ENCODE measurements at places on chromosomes 12 and 14.

- no peak for DNase-seq
Measured at GRCh38 chr12:89092297-89092696, 260.0 kb downstream of the DUSP6 start.

GRCh38 chr12:40137252-40137651 lies 31.4 kb upstream of the SLC2A13 start:
- no peak for DNase-seq

DNA sequence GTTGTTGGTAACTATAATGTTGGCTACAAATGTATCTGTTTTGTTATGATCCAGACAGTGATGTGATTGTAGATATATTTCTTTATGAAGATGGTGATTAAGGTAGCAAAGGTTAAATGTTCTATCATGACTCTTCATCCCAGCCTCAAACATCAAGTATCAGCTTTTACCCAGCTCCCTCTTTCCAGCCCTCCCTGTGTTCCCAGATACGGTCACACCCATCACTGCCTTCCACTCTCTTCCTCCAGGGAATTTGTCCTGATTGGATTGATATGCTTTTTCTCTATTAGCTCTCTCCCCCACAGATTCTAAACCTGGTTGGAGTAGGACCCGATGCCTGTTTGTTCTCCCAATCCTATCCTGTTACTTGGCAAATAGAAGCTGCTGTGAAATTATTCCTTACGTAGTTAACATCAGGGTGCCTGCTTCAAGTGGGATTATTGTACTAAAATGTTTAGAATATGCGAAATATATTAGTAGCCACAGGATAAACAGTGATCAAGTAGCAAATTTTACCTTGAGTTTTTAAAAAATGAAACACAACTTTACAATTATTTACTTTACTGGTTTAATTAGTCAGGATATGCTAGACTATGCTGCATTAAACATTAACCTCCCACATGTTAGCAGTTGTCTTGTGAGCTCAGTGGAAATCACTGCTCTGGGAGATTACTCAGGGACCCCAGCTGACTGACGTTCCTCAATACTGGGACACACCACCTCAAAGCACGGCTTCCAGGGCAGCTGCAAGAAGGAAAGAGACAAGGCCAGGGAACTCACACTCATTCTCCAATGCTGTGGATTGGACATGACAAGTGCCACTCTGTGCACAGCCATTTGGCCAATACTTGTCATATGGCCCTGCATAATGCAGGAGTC lies 165.3 kb downstream of the ALX1 start:
- DNase-seq = no peak

- DNase-seq = no peak
Measured at GRCh38 chr12:92432724-92433441, 269.9 kb upstream of the PLEKHG7 start.

GRCh38 chr12:121095544-121096198 lies 37.0 kb upstream of the P2RX7 start:
- no peak for DNase-seq

DNA sequence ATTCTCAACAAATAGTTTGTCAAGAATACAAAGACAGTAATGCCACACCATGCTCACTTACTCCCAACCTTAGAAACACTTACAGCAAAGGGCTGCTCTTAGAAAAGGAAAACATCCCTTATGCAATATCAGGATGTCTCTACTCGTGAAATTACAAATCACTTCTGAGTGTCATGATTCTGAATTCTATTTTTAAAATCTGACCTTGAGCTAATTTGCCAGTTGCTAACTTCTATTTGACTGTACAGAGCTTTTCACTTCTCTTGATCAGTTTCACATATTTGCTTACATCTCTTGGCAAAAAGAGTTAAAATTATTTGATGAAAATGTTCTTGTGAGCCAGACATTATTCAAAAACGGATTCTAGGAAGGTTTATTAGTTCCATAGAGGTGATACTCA lies 136.7 kb upstream of the SLC35F4 start:
- no peak for DNase-seq

GRCh38 chr12:17878714-17879113 lies 211.3 kb downstream of the RERGL start:
- DNase-seq = no peak

GRCh38 chr12:78888568-78888967 lies 24.0 kb downstream of the SYT1 start:
- DNase-seq = no peak

DNA sequence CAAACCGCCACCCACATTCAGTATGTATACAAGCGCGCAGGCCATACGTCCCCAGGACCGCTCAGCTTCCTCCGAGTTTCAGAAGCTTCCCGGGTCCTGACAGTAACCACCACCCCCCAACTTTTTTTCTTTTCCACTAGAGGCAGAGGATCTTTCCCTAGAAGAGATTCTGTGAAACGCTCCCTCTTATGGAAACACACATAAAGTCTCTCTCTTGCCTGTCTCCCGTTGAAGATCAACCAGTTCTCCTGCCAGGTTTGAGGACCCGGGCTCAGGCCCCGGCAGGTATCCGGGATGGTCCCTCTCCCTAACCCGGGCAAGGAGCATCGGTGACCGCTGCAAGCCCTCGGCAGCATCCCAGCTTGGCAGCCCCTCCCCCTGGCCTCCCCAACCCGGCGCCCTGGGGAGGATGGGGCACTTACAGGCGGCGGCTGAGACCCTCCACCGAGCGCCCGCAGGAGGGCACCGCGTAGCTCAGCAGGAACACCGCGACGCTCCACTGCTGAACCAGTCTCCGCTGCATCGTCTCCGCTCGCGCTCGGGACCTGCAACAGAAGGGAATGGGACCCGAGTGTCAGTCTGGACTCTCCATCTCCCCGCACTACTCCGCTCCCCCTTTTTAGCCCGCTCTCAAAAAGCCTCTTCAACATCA lies 3.4 kb downstream of the PTHLH start:
- DNase-seq = no peak

DNA sequence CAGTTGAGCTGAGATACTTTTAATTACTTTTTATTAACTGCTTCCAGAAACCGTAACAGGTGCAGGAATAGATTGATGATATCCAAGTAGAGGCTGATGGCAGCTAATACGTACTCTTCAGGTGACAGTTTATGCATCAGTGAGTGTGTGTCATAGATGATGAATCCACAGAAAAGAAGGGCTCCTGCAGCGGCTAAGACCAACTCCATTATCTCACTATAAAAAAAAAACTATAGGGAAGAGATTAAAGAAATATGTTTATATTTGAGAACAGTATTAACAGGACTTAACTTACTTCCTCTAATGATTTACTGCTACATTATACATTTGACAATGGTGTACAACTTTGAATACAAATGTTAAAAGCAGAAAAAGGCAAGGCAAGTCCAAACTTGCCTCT lies 7.4 kb upstream of the LLPH start:
- DNase-seq = no peak

DNA sequence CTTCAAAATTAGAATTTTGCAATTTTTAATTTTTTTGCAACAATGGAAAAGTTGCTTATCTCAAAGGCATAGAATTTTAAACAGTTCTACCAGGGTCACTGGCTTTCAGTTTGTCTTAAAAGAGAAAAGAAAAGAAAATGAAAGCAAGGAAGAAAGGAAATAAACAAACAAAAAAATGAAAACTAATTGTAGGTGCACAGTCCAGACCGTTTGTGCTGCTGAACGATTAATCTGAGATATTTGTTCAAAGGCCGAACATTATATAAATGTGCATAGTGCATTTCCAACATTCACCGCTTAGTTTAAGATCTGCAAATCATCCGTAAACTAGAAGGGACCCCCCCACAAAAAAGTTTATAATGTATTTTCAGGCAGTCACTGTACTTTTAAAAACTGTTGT lies 5.5 kb upstream of the OTX2 start:
- DNase-seq = no peak

- DNase-seq = no peak
Measured at GRCh38 chr14:75369506-75369905, 58.3 kb upstream of the JDP2 start.

- DNase-seq = no peak
Measured at GRCh38 chr12:61758661-61759060, 501.5 kb upstream of the USP15 start.

DNA sequence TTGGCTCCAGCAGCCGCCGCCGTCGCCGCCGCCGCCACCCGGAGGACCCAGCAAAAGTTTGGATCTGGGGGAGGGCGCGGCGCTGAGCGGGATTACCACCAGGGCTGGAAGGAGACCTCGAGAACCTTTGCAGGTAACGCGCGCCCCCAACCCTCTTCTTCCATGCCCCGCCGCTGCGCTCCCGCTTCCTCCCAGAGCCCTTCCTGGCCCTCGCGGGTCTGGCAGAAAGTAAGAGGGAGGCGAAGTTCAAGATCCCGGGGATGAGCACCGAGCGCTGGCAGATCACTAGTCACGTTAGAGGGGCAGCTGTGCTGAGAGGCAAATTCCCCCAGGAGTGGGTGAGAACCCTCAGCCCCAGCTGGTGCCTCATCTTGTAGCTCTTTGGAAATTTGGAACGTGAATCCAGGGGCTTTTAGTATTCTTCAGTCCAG lies 3.9 kb downstream of the FLRT2 start:
- no peak for DNase-seq

GRCh38 chr12:48712209-48712608 lies 4.3 kb downstream of the CCNT1 start:
- DNase-seq = no peak

DNA sequence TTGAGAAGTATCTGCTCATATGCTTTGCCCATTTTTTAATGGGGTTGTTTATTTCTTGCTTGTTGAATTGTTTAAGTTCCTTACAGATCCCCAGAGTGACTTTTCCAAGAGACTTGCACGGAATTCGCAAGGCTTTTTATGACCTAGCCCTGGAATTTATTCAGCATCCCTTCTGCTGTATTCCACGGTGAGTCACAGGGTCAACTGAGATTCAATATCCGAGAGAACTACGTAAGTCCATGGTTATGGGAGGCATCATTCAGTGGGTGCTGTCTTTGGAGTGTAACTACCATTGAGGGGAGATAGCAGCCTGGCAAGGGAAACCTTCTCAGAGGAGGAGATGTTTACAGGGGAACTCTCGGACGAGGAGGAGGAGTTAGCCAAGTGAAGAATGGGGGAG lies 20.9 kb upstream of the GPRC5A start:
- no peak for DNase-seq

- DNase-seq = no peak
Measured at GRCh38 chr12:10094646-10095395, 4.0 kb downstream of the CLEC1A start.

DNA sequence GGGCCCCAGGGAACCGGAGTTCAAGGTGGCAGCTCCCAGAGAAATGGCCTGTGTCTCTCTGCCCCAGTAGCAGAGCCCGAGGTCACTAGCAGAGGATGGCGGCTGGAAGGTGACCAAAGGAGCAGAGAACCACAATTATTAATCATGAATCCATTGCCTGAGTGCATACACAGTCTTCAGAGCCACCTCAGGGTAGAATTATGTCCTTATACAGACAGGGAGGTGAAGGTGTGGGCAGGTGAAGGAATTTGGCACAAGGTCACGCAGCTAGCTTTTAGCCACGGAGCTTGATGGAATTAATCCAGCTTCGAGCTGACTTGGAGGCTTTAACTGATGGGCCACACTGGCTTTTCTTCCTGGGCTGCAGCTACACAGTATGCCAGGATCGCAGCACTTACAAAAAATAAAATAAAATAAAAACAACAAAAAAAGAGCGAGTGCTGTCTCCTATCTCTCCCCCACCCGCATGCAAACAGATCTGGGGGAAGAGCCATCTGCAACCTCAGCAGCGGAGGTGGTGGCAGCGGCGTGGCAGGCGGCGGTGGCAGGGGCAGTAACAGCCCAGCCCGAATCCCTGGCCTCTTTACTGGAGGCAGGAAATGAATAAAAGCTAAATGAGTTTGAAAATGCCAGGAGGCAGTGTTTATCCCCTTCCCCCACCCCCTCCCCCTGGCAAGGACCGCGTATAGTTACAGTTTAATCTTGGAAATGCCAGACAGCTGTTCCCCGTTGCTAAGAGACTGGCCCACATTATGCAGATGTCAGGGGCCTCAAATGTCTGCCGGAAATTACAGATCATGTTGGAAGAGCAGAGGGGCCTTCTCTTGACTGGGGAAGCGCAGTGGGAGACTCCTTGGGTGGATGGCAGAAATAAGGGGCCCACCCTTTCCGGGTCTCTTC lies 93.5 kb downstream of the LRRC74A start:
- no peak for DNase-seq

DNA sequence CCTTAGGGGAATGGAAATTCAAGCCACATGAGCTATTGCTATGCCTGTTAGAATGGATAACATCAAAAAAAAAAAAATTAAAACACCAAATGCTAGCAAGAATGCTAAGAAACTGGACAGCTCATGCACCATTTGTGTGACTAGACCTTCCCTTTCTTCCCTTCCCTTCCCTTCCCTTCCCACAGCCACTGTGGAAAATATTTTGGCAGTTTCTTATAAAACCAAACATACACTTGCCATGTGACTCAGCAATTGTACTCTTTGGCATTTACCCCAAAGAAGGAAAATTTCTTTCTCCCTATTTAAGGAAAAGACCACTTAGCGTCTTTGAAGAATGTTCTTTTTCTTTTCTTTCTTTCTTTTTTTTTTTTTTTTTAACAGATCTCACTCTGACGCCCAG lies 49.1 kb upstream of the FKBP4 start:
- no peak for DNase-seq

DNA sequence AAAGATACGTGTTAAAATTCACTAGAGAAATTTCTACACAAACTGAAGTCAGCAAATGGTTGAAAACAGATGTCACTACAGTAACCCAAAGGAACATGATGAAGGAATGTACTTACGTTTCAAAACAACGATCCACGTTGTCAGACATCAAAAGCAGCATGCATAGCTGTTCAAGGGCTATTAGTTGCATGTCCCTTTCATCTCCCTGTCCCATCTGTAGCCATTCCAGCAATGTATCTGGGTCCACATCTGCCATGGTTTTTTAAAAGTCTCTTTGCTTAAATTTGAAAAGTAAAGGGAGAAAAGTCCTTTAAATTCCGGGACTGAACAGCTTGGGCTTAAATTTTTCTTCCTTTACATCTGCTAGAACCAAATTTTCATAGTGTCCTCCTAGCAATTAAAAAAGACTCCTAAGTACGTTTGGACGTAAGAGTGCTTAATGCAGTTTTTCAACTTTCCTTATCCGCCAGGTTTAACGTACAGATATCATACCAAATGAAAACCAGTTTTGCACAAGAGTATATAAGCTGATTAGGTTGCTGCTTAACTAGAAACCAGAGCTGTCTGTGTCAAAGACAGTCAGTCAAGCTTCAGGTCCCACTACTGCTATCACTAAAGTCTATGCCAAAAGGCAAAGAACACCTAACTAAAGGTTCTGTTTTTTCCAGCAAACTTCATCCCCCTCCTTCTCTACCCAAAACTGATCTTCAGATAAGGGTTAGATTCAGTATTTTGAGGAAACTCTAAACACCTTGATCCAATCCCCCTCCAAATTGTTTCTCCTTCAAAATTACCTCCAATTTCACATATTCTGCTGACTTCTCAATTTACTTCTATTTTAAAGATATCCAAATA lies 1.7 kb downstream of the HECTD1 start:
- DNase-seq = no peak

Data from esophagus squamous epithelium (tissue), 5 donors.